ENCODE measurements at places on chromosomes 16 and 17.

DNA sequence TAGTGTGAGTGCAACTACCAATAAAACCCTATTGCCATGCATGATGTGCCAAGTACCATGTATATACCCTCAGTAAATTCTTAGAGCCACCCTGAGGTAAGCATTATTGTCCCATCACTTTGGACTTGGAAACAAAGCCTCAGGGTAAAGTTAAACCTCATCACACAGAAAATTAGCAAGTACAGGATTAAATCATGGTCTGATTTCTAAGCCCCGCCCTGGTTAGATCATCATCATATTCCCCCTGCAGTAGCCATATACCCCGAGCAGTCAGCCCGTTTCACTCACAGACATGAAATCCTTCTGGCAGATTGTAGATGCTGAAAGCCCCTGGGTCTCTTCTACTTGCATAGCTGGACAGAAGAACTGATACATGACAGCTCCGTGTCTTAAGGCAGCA, 4.8 kb downstream of the ZP2 start:
- DNase-seq = no peak

DNA sequence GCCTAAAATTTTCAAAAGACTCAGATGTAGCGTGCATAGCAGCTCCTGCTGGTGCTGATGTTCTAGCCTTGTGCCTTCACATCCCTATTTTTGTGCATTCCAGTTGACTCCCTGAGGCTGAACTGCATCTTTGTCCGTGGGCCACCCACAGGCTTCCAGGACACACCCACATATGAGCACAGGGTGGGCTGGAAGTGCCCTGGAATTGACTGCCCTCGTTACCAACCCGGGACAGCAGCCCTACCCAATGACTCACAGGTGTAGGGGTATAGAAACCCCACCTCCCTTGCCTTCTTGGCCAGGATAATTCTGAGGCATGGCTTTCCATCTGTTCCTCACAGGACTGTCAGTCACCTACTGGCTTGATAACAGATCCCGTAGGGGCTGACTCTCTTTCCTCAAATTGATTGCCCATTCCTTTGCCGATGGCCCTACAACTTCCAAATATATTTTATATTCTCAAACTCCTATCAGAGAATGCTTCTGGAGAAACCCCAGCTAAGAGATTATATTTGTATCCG, 65.9 kb upstream of the CDH13 start:
- DNase-seq = no peak

DNA sequence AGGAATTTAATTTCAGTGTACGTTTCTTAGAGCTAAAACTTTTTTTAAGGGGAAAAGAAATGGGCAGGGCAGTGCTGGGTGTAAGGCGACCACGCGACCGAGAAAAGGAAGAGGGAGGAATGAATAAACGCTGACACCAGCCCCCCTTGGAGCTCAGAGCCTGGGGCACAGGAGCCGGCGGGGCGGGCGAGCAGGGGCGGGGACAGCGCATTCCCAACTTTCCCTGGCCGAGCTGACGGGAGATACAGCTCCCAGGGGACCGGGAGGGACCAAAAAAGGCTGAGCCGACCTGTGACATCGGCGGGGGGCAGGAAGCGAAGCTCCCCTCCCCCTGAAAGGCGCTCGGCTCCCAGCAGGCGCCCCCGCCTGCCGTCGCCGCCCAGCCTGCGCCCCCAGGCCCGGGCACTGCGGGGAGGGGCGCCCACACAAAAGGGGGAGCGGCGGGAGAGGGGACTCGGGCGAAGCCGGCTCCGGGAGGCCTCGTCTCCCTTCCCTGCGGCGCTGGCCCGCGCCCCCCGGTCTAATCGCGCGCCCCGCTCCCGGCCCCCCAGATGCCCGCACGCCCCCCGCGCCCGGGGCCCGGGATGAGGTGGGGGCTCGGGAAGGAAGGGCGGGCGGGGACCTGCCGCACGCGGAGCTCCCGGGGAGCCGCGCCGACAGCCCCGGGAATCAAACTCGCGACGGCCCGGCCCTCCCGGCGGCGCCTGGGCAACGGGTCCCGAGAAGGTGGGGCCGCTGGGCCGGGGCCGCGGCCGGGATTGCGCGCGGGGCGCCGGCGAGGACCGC, 622 bp downstream of the CUEDC1 start:
- DNase-seq = peak; percentile 53

DNA sequence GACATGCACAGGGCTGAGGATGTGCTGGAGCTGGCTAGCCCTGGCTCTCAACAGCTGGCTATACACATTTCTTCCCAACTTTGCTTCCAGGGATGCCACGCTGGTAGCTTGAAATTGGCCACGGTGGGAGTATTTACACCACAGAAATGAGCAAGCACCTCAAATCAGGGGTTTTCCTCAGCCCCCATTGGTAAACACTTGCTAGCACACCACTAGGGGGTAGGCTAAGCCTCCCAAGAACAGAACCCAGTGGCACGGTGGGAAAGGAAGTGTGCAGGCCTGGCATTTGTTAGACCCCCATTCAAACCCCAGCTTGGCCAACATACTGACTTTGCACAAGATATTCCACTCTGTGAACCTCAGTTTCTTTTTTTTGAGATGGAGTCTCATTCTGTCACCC, 12.9 kb downstream of the DRC3 start:
- DNase-seq = no peak

DNA sequence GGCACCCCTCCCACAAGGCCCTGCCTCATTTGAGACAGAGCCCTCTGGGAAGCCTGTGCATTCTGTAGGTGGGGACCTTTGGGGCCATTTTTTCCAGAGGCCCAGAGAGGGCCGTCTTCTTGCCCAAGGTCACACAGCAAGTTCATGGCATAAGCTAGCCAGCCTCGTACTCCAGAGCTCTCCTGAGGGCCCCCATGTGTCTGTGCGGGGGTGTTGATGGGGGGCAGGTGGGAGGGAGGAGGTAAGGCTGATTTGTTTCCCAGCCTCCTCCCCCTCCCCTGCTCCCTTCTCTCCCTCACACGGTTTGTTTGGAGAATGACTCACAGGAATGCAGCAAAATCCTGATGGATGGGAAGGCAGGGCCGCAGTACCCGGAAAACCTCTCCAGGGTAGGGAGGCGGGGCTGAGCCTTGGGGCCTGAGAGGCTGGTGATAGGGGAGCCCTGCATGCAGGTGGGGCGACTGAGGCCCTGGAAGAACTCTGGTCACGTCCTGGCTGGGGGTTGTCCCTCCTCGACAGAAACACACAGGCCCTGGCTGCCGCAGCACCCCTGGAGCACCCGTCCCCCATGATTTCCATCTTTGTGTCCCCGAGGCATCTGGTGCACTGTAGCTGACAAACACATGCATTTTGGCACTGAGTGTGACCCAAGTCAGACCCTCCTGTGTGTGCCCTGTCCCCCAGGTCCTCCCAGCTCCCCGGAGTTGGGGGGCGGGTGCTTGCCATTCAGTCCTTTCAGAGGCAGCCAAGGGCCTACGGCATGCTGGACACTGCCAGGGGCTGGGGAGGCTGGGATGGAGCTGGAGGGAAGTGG, 29.7 kb downstream of the RAI1 start:
- DNase-seq = peak; percentile 87

- no peak for DNase-seq
These were observed 46.4 kb upstream of the SDK2 start for GRCh38 chr17:73690676-73691075.

- no peak for DNase-seq
These were observed 36.9 kb downstream of the TBX4 start for GRCh38 chr17:61488878-61489718.

DNA sequence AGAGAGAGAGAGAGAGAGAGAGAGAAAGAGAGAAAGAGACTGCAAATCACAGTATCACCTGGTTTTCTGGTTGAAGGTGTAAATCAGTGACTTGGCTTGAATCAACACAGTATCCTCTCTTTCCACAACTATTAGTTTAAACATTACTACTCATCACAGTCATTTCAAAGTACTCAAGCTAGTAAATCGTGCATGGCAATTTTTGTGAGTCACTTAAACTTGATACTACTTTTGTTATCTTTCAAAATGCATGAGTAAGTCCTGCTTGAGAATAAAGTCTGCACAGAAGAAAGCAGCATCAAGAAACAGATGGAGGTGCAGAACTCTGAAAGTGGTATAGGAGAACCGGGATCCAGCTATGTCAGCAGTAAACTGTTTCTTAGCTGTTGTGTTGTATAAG, 535.4 kb downstream of the CDH8 start:
- DNase-seq = no peak

DNA sequence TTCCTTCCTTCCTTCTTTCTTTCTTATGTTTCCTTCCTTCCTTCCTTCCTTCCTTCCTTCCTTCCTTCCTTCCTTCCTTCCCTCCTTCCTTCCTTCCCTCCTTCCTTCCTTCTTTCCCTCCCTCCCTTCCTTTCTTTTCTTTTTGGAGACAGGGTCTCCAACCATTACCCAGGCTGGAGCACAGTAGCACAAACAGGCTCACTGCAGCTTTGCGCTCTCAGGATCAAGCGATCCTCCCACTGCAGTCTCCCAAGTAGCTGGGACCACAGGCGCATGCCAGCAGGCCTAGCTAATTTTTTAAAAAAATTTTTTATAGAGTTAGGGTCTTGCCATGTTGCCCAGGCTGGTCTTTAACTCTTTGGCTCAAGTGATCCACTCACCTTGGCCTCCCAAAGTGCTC, 31.8 kb upstream of the ZKSCAN2 start:
- no peak for DNase-seq

DNA sequence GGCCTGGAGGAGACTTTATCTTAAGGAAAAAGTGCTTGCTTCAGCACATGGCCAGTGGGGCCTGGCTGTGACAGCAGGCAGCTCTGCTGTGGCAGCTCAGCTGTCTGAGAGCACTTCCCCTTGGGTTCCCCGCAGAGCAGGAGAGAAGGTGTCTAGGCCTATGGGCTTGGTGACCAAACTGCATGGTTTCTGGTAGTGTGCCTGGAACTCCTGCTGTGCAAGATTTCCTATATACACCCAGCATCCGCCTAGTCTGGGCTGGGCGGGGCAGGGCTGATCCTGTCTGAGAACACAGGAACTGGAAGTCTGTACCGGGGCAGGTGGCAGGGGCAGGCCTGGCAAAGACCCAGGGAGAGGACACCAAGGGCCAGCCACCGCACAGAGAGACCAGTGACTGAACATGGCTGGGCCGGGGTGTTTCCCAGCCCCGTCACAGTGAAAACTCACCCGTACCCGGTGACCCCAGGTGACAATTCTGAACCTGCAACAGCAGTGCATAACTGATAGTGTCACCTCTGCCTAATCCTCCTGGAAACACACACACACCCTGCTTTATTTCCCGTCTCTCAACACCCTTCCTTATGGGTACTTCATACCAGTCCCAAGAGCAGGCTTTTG, 39.3 kb downstream of the CHD9 start:
- peak; percentile 77 for DNase-seq

All from LoVo (cell line).